ENCODE measurements at places on chromosomes 1 and 21.

DNA sequence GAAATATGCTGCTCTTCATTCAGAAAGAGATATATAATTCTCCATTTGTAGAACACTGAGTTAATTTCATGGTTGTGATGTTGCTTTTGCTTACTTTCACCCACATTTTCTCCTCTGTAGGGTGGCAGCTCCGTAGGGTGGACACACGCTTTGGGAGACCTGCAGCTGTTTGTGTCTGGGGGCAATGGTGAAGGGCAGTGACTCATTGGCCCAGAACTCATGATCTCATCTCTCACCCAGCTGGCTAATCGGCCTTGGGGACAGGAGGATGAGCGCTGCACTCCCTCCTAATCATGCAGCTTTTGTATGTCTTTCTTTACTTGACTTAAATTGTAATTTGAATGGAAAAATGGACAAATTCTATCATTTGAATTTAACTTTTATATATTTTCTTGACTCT, 9.6 kb downstream of the DISC1 start:
- no peak for DNase-seq

- no peak for DNase-seq
These were observed 40.3 kb upstream of the TRIM45 start for GRCh38 chr1:117161887-117162286.

- no peak for DNase-seq
These were observed 6.5 kb downstream of the PAXBP1 start for GRCh38 chr21:32765058-32765457.

GRCh38 chr1:57279909-57280666, 143.8 kb downstream of the DAB1 start:
- DNase-seq = no peak

DNA sequence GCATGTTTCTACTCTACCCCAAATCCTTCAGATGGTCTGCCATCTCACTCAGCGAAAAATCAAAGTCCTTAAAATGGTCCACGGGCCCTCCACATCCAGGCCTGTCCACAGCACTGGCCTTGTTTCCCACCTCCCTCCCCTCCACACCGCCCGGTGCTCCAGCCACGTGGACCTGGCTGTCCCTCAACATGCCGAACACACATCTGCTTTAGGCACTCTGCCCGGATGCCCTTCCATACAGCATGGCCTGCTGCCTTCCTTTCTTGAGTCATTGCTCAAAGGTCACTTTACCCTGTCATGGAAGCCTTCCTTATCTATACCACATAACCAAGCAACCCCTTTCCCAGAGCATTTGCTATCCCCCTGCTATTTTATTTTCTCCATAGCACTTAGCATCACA, 143.0 kb downstream of the DNM3 start:
- no peak for DNase-seq

- DNase-seq = no peak
These were observed 46.2 kb downstream of the ZNF648 start for GRCh38 chr1:182015360-182015759.

DNA sequence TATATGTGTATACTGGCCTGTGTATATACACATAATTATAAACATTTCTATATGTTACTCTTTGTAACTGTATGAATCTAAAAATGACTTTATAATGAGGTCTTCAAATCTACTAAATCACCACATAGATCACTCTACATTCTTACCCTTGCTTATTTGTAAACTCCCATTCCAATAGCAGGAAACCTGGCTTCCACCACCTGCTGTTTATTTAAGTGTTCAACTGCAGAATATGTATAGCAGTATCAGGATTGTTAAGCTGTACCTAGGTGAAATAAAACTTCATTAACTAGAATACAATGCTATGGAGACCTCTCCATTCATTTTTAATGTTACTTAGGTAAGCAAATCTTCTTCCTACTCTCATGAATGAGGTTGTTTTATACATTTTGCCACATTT, 1351.1 kb upstream of the B3GALT2 start:
- DNase-seq = no peak

DNA sequence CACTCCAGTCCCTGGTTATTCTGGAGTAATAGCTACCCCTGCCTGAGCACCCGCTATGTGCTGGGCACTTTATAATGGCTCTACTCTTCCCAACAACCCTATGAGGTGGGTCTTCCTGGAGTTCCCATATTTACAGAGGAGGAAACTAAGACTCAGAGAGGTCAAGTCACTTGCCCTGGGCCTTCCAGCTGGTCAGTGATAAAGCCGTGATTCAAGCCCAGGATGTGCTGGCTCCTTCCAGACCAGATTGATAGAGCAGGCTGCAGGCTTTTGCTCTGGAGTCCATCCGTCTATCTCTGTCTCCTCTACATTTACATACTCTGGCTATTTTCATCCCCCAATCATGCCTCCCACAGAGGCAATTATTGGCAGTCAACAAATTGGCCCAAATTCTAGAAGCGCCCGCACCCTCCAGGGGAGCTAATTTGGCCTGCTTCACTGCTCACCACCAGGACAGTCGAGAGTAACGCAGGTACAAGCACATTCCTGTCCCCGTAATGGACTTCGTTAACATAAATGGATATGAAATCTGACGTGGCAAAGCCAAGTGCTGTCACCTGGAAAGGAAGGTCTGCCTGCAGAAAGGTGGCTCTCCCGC, 39.8 kb upstream of the SELENON start:
- no peak for DNase-seq

DNA sequence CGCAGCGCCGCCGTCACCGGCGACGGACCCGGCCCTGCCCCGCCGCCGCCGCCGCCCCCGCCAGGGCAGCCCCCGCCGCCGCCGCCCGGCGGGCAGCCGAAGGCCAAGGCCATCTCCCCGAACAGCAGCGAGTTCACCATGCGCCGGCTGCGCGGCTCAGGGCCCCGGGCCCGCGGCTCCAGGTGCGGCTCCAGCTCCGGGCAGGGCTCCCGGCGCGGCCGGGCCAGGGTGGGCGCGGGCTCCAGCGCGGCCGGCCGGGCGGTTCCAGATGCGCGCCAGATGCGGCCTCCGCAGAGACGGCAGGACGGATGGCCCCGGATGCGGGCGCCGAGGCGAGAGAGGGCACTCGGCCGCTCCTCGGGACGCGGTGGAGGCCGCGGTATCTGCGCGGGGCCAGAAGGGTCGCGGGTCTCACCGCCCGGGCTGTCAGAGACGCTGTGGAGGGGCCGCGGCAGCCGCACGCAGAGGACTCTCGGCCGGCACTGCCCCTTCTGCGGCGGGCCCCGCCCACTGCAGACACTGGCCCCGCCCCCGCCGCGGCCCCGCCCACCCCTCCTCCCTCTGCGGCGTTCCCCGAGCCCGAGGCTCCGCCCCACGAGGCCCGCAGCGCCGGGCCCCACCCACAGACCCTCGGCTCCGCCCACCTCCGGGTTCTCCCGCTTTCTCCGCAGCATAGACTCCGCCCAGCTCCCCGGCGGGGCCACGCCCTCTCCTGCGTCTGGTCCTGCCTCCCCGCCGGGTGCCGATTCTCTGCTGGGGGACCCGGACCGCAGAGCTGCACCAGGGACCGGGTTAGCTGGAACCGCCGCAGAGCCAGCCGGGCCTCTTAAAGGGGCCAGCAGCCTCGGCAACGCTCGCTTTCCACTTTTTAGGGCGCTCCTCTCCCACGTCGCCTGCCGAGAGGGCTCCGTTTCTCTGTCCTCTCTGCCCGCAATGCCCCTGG, at the start of gene IFFO2:
TSS of gene IFFO2 (minus strand) at position 484 of the 943 bp plus-strand sequence. CDS start at position 140, 344 bp downstream.
- peak; percentile 83 for DNase-seq

DNA sequence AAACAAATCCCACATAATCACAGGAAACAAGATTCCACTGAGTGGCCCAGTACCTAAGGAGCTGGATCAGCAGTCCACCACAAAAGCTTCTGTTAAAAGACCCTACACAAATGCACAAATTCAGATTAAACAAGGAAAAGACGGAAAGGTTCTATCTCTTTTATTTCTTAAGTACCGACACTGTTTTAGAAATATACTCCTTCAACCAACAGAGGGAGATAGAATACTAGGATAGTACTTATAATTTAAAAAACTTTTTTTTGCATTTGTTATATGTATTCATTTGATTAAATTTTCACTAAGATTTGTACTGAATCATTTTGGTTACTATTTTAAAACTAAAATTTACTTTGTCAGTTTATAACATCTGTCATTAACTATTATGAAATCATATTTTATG, 12.5 kb downstream of the CDC7 start:
- no peak for DNase-seq

DNA sequence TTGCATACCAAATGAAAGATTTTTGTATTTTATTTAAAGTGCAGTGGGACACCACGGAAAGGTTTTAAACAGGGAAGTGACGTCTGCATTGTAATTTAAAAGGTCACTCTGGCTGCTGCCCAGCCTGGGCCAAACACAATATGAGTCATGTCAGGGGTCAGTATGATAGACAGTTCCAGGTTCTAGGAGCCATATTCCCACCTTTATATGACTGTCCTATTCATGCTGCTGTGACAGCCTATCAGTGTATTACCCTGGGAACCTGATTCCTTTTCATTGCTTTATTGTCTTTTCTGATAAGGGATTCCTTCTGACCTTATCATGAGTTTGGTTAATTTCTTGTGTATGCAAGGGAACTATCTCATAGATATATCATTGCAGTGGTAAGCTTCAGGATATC, 5.3 kb downstream of the VANGL1 start:
- DNase-seq = no peak

- DNase-seq = peak; percentile 34
These were observed 131.9 kb downstream of the CRB1 start for GRCh38 chr1:197399755-197400521.

DNA sequence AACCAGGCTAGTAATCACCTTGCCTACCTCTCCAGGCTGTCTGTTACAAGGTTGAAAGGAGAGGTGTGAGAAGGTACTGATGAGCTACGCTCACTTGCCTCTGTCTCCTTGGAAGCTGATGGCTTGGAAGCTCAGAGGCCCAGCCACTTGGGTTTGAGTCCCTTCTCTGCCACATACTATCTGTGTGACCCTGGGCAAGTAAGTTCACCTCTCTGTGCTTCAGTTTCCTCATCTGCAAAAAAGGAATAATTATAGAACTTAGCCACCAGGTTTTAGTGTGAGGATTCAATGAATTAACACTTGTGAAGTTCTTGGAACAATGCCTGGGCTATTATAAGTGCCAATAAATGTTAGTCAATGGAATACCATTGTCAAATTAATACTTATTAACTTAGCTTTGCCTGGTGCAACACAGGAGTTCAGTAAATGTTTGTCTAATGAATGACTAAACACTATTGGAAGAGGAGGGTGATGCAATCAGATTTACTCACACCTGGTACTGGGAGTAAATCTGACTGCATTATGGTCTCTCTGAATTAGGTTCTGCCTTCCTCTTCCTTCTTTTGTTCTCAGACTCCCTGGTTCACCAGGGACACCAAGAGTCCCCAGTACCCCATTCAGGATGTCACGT, 55.5 kb downstream of the TRABD2B start:
- no peak for DNase-seq

- no peak for DNase-seq
These were observed 262.3 kb downstream of the TM2D1 start for GRCh38 chr1:61462628-61463027.

DNA sequence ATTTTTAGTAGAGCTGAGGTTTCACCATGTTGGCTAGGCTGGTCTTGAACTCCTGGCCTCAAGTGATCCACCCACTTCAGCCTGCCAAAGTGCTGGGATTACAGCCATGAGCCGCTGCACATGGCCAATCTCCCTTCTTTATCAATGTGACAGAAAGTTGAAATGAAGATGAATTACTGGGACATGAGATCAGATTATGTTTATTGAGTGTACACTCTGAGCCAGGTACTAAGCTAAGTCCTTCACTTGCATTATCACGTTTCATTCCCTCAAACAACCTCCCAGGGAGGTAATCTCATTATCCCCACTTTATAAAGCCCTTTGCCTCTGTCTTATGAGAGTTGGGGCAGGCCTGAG, 6.3 kb upstream of the CHI3L2 start:
- DNase-seq = no peak

- no peak for DNase-seq
These were observed 567.2 kb downstream of the SMYD3 start for GRCh38 chr1:245939756-245940345.

DNA sequence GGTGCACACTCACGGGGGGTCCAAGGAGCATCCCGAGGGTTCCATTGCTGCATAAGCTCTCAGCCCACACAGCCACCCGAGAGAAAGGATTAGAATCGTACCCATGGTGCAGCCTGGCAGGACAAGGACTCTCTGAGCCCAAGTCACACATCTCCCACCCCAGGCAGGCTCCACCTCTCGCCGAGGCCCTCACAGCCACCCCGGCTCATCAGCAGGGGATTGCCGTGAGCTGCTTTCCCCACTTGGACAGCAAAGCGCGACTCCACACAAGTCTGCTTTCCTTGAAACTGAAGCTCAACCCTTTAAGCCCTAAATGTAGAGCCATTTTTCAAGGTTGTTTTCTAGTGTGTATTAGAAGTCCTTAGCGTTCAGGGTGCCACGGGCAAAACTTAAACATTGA, 306.4 kb upstream of the VAMP3 start:
- DNase-seq = no peak

- DNase-seq = no peak
These were observed 17.5 kb downstream of the ITGB2 start for GRCh38 chr21:44903050-44903685.

DNA sequence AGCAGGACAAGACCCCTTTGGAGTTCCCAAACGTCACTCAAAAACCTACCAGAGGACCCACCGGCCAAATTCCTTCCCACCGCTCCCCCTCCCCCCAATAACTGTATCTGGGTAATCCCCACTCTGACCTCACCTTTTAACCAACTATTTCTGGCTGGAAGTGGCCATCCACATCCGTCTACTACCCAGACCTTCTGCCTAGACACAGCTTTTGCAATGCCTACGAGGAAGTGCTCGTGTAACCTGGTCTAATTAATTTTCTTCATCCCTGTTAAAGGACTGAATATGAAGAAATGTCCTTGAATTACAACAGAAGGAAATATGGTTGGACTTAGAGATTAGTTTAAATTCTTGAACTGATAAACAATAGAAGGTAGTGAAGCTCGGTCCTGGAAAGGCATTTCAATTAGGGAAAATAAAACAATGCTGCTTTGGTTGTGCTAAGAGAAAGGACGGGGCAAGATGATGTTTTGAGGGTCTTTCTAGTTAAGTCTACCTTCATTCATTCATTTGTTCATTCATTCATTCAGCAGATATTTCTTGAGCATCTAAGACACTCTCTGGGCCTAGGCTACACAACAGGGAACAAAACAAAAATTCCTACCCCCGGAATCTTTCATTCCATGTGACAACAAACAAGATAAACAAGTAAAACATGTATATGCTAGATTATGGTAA, 18.8 kb downstream of the AVPR1B start:
- DNase-seq = no peak

GRCh38 chr1:85911742-85912141, 203.5 kb upstream of the ZNHIT6 start:
- no peak for DNase-seq

- DNase-seq = no peak
These were observed 3.3 kb upstream of the RHBG start for GRCh38 chr1:156365754-156366153.

DNA sequence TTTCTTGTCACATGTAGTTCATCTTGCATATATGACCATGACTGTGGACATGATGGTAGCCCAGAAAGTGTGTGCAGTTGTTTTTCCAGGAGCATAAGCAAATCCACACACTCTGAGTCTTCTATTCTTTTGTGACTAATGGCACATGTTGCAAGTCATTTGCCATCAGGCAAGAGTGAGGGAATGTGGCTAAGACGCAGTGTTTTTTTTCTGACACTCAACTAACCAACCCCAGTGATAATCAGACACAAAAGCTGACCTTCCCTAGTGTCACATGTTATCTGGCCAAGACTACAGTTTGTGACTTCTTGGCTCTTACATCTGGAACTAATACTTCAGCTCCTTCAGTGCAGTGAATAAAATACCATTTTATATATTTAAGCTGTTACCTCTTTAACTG, 108.8 kb downstream of the ITSN1 start:
- no peak for DNase-seq

- DNase-seq = no peak
These were observed 258.5 kb downstream of the OMA1 start for GRCh38 chr1:58287894-58288623.

GRCh38 chr1:182235952-182236650, 155.5 kb downstream of the GLUL start:
- no peak for DNase-seq
